ENCODE measurements at places on chromosomes 11 and 22.

GRCh38 chr11:61445516-61445915, 15.6 kb downstream of the SDHAF2 start:
- no peak for DNase-seq

DNA sequence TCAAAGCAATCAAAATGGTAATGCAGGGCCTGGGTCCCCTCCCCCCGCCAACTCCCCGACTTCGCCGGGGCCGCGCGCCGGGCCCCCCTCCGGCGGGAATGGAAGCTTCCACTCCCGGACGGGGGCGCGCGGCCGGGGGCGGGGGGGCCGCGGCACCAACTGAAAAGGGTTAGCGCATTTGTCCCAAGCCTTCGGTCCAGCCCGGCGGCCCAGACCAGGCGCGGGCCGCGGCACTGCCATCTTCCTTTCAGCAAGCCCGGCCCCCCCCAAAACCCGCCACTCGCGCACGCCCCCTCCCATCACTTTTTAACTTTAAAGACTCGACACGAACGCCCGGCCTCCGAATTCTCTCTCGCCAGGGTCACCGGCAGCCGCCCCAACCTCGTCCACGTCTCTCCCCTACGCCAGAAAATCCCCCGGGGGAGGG, 2.8 kb downstream of the PHF21B start:
- DNase-seq, result peak; percentile 96

DNA sequence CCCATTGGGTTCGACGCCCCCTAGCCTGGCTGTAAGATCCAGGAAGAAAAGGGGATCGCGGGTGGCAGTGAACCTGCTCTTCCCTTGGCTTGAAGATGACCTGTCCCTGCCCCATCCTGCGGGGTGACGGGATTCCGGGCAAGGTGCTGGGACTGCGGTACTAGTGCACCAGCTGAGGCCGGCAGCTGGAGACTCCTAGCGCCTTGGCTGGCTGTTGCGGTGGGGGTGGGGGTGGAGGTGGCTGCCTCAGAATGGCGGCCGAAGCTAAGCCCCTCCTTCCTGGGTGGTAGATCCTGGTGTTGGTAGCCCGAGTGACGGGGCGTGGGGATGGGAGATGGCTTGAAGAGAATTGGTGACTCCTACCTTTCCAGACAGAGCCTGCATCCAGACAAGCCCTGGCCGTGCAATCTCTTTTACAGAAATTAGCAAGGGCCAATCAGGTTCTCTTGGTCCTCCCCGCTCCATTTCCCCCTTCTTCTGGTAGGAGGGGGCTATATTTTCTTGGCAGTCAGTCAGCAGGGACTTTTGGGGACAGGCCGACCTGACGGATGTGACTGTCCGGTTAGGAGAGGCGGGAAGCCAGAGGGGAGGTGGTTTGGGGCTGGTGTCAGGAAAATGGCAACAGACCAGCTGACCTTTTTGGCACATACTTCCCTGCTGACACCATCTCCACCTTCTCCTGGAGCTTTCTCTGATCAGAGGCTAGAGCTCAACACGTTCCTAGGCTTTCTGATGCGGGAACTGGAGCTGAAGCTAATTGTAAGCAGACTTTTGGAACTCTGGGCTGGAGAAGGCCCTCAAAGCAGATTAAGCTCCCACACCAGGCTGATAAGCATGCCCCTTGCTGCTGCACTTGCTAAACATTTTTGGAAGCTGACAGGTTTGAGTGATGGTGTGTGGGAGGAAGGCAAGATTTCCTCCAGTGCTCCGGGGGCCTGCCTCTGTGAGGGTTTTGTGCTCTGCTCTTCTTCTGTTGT, 2.0 kb downstream of the NAV2 start:
- peak; percentile 70 for DNase-seq

GRCh38 chr22:19107730-19108074, 14.5 kb downstream of the DGCR2 start:
- no peak for DNase-seq

DNA sequence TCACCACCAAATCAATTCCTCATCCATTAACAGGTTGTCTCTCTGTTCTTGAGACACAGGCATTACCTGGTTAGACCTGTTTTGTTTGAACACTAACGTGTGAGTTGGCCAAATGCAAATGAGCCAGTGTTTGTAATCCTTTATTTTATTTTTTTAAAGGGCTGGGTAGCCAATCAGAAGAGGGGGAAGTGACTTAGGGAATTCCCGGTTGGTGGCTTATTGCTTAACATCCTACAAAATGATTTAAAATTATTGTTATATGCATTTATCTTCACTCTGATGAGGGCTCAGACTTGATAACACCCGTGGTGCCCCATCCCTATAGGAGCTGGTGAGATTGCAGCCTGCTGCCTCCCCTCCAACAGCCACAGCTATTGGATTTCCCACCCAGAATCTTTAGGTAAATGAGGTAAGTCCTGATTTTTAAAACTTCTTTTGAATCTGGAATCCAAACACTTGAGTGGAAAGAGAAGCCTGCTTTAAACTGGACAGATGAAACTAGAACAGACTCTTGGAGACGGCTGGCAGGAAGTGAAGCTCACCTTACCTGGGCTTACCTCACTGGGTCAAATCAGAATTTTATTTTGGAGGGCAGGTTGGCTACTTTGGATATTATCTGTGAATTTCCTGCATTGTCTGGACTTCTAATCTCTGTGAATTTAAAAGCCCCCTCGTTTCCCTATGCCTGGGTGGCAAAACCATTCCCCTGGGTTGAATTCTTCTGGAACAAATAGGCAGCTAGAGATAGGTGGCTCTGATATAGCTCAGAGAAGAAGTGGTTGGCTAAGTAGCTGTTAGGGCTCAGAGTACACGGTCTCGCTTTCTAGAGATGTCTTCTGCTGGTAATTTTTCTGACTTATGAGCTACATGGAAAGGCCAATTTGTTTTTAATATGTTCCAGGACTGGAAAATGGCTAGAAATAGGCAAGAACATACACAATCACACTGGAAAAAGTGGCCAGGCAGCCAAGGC, at the start of gene EHF:
TSS of gene EHF (plus strand) at position 274 of the 973 bp plus-strand sequence. CDS start 21,538 bp downstream, outside the sequence.
- no peak for DNase-seq

DNA sequence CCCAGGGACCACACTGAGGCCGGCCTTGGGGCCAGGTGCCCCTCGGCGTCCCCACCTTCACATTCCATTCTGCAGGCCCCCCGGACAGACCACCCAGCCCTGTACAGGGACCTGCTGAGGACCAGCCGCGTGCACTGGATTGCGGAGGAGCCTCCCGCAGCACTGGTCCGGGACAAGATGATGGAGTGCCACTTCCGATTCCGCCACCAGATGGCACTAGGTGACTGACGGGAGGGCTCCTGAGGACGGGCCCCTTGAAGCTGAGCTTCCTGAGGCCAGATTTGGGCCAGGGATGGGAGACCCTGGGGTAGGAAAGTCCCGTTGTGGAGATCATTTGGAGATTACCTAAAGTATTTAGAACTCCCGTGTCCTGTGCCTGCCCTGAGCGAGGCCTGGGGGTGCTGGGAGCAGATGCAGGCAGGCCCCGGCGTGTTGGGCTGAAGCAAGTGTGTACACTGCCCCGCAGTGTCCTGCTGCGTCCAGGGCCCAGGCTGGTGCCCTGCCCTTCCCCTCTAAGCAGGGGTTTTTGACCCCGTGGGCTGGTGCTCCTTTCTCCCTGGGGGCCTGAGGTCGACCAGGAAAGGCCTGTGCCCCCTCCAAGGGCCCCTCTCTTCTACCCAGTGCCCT, 20.0 kb downstream of the TRMU start:
- DNase-seq, result peak; percentile 98

GRCh38 chr22:36056980-36057379, 28.4 kb upstream of the RBFOX2 start:
- DNase-seq, result no peak
